ENCODE measurements at places on chromosomes 1 and 21.
A peak's percentile ranks its signal among the peaks of the same experiment; 100 is the strongest.

- DNase-seq = no peak
Measured at GRCh38 chr1:14973773-14974172, 179.8 kb upstream of the TMEM51 start.

- DNase-seq = peak; percentile 96
Measured at GRCh38 chr1:89670163-89670562, 37.2 kb downstream of the LRRC8C start.

GRCh38 chr21:35932232-35932911 is 128.0 kb downstream of the SETD4 start:
- peak; percentile 99 for DNase-seq

- DNase-seq = no peak
Measured at GRCh38 chr1:215992620-215993019, 425.5 kb downstream of the KCTD3 start.

DNA sequence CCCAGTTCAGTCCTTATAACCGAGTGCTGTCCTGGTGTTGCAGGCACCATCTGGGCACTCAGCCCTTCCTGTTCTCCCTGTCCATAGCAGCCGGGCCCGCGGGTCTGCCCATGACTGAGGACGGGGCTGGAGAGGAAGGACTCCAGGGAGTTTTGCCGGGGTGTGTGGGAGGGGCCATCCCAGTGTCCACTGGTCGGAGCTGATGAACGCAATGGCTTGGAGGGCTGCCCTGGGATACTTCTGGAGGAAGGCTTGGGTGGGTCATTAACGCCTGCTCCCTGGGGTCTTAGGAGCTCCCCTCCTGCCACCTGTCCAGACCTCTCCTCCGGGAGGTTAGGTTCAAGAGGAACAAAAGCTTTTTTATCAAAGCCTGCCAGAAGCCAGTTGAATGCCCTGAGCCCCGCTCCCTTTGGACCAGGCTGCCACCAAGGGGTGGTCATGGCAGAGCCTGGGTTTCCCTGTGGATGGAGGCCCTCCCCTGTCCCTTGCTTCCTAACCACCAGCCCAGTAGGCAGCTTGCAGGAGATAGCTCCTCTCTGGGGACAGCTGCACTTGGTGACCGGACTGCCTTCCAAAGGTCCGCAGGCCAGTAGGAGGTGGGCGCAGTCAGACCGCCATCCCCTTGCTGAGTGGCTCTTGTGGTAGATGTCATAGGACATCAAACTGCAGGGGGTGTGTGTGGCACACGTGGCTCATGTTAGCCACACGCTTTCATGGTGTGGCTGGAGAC is 61.3 kb downstream of the TRIM11 start:
- no peak for DNase-seq

- peak; percentile 94 for DNase-seq
Measured at GRCh38 chr1:212683357-212683722, 16.3 kb downstream of the BATF3 start.

DNA sequence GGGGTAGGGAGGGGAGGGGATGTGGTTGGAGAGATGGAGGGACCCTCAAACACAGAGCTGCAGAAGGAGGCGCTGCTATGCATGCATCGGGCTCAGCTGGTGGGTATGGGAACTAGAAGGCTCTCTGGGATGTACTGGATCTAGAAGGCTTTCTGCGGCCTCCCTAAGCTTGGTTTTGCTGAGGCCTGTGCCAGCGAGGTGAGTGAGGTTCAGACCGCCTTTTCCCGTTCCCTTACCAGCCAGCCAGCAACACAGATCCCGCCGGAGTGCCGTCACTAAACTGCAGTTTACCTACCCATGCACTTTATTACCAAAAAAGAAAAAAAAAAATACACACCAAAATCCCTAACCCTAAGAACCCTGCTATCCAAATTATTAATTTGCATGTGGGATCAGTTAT is 180.2 kb downstream of the PRDM16 start:
- DNase-seq = no peak

- no peak for DNase-seq
Measured at GRCh38 chr1:17156108-17156507, 36.9 kb upstream of the PADI2 start.

Data from inflammatory macrophage treated with lipopolysaccharide for 4 hours (primary cell).